CD4-positive, alpha-beta T cell treated with Interleukin-2 at 100 ng/mL for 4 hours (primary cell): ENCODE measurements at places on chromosomes 4 and X.

GRCh38 chrX:29617725-29618124 lies 597.6 kb upstream of the MAGEB2 start:
- DNase-seq: no peak

GRCh38 chr4:26033389-26033788 lies 119.4 kb downstream of the SMIM20 start:
- DNase-seq: no peak

GRCh38 chr4:107625391-107625902 lies 94.6 kb downstream of the PAPSS1 start:
- no peak for DNase-seq

DNA sequence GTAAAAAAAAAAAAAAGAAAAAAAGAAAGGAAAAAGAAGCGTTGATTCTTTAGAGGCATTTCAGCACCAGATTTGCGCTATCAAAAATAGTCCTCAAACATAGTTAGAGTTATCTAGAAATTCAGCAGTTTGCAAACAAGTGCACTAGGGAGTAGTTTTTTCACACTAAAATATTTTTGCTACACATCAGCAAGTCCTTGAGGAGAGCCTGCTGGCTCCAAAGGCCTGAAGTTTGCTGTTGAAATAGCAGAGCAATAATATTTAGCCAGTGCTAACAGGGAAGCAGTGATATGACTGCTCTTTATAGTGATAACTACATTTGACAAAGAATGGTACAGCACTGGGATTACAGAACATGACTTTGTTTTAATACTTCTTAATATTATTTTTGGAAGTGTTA lies 472.2 kb downstream of the PCDH7 start:
- no peak for DNase-seq

- no peak for DNase-seq
Observed at GRCh38 chr4:67151376-67152343, 393.6 kb downstream of the CENPC start.

DNA sequence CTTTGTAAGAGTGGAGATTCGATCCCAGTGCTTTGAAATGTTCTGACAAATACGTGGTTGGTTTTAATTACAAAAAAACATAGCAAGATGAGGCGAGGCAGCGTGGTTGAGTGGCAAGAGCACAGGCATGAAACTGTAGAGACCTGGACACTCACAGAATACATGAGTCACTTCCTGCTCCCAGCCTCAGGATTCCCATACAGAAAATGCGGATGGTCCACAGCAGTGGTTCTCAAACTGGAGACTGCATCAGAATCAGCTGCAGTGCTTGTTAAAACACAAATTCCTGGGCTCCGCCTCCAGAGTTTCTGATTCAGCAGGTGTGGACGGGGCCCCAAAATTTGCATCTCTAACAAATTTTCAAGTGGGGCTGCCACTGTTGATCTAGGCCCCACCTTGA lies 10.1 kb downstream of the OTOP1 start:
- no peak for DNase-seq

DNA sequence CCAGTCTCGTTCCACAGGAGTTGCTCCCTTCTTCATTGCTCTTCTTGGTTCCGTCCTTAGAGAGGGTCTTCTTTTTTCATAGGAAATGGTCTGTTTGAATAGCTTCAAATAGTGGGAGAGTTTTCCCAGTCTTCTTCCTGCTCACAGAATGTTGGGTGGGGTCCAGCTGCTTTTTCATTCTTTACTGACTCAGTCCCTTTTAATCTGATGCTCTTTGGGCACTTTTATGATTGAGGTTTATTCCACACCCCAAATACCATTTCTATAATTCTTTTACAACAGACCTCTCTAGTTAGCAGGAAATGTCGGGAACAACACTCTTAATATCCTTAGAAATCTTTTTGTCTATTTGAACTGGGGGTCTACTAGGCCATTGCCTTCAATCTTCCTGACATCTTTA lies 239.5 kb downstream of the PRDM5 start:
- DNase-seq: no peak

DNA sequence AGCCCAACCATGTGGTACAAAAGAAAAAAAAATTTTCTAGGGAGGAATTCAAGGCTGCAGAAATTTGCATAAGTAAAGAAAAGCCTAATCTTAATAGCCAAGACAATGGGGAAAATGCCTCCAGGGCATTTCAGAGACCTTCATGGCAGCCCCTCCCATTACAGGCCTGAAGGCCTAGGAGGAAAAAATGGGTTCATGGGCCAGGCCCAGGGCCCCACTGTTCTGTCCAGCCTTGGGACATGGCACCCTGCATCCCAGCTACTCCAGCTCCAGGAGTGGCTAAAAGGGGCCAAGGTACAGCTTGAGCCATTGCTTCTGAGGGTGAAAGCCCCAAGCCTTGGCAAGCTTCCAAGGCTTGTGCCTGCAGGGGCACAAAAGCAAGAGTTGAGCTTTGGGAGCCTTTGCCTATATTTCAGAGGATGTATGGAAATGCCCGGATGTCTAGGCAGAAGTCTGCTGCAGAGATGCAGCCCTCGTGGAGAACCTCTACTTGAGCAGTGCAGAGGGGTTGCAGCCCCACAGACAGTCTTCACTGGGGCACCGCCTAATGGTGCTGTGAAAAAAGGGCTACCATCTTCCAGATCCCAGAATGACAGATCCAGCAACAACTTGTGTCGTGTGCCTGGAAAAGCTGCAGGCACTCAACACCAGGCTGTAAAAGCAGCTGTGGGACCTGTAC lies 111.0 kb downstream of the ANXA10 start:
- DNase-seq: no peak

DNA sequence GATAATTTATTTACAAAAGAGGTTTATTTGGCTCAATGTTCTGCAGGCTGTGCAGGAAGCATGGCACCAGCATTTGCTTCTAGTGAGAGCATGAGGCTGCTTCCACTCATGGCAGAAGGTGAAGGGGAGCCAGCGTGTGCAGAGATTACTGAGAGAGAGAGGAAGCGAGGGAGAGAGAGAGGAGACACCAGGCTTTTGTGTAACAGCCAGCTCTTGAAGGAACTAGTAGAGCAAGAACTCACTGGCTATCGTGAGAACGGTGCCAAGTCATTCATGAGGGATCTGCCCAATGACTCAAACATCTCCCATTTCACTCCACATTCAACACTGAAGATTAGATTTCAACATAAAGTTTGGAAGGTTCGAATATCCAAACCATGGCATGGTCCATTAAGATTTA lies 12.7 kb downstream of the GUCY1A1 start:
- no peak for DNase-seq

GRCh38 chr4:153518637-153519389 lies 52.7 kb downstream of the TMEM131L start:
- no peak for DNase-seq
